LoVo (cell line): ENCODE measurements at places on chromosomes 2 and 18.

- DNase-seq: no peak
Observed at GRCh38 chr2:260507-261161, 3.2 kb downstream of the SH3YL1 start.

DNA sequence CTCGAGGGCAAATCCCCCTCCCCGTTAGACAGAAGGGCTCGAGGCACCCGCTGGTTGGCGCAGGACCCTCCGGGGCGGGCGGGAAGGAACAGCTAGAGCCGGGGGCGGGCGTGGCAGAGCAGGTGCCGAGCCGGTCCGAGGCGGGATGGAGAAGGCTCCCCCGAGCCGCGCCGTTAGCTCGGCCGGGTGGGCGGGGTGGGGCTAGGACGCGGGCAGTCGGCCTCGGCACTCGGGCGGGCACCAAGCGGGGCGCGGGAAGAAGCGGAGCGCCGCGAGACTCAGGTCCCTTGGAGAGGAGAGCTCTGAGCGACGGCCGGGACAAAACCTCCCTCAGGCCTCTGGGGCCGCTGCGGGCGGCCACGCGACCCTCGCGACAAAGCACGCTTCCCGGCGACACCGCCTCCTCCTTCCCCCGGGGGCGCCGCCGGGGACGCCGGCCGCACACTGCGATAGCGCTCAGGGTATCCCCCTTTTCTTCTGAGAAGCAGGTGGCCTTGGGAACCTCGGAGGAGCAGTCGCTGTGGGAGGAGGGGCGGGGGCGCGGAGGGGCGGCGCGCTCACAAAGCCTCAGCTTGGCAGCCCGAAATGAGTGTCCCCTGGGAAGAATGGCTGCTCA is 721 bp downstream of the FHOD3 start:
- DNase-seq: no peak

DNA sequence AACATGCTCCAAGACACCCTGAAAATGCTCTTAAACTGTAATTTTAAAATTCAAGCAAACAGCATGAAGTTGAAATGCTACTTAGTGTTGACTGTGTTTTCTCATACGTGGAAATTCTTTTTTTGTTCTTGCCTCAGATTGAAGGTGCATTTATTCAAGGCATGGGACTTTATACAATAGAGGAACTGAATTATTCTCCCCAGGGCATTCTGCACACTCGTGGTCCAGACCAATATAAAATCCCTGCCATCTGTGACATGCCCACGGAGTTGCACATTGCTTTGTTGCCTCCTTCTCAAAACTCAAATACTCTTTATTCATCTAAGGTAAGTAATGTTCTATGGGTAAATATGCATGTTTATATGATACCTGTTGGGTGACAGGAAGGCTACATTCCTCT is 82.7 kb downstream of the AOX1 start:
- DNase-seq: no peak

- DNase-seq: no peak
Observed at GRCh38 chr2:42880738-42881690, 88.6 kb upstream of the HAAO start.

DNA sequence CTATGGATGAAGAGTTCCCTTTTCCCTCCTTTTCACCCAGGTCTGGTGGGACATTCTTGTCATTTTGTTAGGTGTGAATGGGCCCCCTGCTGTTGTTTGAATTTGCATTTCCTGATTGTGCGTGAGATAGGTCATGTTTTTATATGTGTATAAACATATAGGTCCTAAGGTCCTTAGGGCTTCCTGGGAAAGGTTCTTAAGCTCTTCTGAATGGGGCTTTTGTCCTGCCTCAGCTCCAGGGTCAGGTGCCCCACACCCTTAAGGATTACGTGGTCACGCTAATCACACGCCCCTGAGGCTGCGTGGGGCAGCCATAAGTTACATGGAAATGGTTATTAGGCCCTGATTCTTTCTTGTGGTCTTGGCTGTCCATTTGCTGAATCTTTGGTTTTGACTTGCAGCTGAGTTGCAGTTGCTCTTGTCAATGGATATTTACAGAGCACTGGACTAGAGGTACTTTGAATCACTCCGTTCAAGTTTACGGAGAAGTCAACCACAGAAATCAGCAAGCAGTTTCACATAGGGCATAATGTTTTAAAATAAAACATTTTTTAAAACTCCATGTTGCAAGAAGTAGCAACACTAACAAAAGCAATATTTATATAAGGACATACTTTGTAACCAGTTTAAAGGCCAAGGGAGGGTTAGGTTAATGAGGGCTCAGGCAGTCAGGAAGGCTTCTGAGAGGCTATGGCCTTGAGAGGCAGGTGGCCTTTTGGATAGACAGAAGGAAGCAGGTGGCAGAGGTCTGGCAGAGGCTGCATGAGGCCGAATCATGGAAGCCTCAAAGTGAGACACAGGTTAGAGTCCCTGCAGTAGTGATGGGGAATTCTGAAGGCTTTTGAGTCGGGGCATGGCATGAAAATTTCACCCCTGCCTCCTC is 24.2 kb downstream of the LIPG start:
- peak; percentile 67 for DNase-seq

- DNase-seq: no peak
Observed at GRCh38 chr2:229719926-229720647, 5.7 kb upstream of the DNER start.

DNA sequence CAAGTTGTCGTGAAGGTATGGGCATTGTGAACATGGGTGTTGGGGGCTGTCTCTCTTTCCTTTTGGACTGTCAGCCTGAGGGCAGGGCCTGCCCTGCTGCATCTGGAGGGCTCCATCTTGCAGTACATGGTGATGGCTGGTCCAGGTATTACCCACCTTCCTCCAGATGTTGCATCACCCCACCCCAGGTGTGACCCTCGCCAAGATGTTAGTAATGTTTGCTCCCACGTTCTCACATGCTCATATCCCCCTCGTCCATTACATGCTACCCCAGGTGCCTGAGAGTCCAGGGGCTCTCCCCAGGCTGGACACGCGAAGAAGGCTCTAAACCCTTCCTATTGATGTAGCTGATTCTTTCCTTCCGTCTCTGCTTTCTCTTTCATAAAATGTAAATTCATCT is 13.9 kb downstream of the ZAP70 start:
- no peak for DNase-seq

DNA sequence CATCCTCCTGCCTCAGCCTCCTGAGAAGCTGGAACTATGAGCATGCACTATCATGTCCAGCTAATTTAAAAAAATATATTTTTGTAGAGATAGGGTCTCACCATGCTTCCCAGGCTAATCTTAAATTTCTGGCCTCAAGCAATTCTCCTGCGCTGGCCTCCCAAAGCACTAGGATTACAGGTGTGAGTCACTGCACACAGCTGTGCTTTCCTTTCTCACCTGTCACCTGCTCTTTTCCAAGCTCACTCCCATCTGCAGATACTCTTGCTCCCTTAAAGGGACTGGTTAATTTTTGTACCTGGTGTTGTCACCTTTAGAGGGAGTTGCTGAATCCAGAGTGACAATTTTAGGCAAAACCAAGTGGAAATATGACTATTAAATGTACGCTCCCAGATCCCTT is 178.2 kb downstream of the LOXHD1 start:
- no peak for DNase-seq

DNA sequence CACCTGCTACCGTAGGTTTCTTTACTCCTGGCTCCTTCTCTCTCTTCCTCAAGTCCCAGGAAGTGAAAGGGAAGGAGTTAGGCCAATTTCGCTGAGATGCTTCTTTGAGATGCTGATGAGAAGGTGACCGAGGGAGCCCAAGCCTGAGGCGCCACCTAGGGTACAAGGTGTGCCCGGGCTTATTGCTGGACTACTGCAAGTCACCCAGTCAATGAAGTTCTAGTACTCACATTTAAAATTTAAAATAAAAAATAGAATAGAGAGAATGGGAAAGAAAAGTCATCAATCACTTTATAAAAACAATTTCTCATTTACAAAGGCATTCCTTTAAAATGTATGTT is 45.3 kb downstream of the ACAA2 start:
- DNase-seq: peak; percentile 54

DNA sequence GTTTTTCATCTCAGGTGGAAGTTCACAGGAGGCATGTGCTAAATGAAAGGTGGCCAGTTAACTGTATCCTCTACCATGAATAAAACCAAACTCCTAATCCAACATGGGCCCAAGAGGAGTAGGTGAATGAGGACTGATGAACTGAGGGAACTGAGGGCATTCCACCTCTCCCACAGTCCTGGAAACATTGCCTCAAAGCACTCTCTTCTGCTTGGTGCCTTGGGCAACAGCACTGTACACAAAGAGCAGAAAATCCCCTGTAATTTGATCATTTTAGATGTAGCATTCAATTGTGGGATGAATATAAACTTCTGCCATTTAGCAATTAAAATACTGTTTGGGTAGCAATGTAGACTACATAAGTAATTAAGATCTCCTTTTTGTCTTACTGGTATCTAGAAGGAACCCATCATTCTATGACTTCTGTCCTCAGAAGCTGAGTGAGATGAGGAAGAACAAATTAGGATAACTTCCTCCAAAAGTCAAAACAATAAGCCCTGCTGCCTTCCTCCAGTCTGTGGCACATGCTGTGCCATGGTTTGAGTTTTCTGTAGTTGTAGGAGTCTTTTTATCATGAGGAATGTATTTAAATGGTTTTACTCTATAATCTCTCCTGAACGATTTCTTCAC is 86.7 kb upstream of the ZEB2 start:
- no peak for DNase-seq

DNA sequence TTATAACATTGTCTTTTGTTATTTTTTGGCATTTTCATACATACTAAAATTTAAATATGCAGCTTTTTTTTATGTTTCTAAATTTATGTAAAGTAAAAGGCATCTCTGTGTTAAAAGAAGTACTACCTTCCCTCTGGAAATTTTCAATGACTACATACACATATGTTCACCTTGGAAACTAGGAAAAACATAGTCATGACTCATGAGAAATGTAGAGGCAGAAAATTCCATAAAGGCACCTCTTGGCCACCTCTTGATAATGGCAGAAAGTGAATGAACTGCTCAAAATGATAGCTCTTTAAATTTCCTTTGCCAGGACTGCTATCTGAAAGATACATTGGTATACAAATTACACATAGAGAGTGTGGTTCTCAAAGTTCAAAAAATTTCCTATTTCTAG is 889.1 kb upstream of the ZEB2 start:
- DNase-seq: no peak

DNA sequence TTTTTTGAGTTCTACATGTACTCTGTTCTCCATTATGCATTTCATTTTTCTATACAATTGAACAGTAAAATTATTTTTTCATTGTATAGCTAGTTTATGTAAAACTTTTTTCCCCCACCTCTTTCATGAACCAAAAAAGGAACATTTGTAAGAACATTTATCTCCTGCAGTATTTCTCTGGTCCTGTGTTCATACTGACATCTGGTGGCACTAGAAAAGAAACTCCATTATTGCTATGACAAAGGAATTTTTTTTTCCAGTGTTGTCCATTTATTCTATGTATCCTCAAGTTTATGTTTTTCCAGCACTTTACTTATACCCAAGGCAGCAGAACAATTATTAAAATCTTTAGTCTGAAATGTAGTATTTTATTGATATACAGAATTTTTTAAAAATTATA is 27.4 kb upstream of the CHAC2 start:
- DNase-seq: no peak

GRCh38 chr18:8117006-8117371 is 492.2 kb upstream of the RAB12 start:
- DNase-seq: no peak

DNA sequence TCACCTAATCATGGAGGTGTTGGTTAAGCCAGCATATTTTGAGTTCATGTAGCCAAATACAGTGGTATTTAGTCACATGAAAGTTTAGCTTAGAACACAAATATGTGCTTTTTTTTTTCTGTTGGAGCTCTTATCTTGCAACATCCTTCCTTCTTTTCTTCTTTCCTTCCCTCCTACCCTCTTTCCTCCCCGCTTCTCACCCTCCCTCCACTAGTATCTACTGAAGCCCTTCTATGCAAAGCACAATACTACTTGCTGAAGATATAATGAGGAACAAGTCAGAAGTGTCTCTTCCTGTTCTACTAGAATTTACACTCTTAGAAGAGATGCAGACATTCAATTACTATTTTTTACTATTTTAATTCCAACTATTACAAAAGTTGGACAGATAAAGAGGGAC is 105.0 kb upstream of the ITGA4 start:
- no peak for DNase-seq

- no peak for DNase-seq
Observed at GRCh38 chr2:145021962-145022665, 502.2 kb upstream of the ZEB2 start.

GRCh38 chr18:26992926-26993325 is 127.4 kb upstream of the AQP4 start:
- DNase-seq: no peak

DNA sequence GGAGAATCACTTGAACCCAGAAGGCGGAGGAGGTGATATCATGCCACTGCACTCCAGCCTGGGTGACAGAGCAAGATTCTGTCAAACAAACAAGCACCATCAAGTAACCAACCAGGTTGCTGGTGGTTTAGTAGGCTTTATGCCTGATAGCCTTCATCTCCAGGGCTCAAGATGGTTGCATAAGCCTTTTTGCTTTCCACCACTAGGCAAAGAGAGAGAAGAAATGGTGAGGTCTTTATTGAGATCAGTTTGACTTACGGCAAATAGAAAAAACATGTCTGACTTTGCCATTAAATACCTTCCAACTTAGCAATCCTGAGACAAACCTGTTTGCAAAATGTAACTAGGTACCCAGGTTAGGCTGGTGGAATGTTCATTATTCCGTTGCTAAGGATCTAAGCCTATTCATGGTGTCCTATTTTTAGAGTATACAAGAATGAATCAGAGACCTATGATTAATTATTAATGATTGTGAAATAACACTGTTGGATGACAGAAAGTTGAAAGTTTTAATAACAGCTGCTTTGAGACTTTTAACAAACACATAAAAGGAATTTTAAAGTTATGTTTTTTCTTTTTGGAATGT is 53.5 kb upstream of the SLC38A11 start:
- no peak for DNase-seq

DNA sequence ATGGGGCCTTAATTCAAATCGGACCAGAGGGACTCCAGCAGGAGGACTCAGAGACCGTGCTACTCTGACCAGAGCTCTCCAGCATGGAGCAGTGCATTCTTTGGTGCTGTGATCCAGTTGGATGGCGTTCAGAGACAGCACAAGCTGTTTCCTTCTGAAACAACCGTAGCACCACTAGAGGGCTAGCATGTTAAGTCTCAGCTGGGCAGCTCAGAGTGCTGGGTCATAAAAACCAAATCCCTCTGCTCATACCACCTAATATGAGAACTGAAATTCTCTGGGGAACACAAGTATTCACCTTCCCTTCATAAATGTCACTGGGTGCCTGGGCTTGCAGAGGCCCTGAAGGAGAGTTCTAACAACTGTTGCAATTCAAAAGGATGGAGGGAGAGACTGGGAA is 97.7 kb upstream of the TFCP2L1 start:
- DNase-seq: no peak

- DNase-seq: no peak
Observed at GRCh38 chr2:3747032-3747654, 43.8 kb downstream of the DCDC2C start.

GRCh38 chr2:71000780-71001591 is 6.3 kb upstream of the TEX261 start:
- DNase-seq: peak; percentile 76
